RPMI7951 (cell line): ENCODE measurements at places on chromosomes 2 and 18. TPM values are rescaled to one million over a fixed set of nuclear protein-coding genes. Genes with fewer than 3 reads are reported as not detected.
A peak's percentile ranks its signal among the peaks of the same experiment; 100 is the strongest.

The ANKZF1 gene
- 27.5 and 28.8 TPM in 2 replicates for total RNA-seq

The DCDC2C gene
- total RNA-seq, result not detected in 2 replicates

The WNT6 gene
- total RNA-seq, result 3.4 and 4.2 TPM in 2 replicates

The GCG gene
- total RNA-seq, result 0.24 and 0.39 TPM in 2 replicates

The SETBP1 gene
- total RNA-seq, result 5.1 and 5.5 TPM in 2 replicates

DNA sequence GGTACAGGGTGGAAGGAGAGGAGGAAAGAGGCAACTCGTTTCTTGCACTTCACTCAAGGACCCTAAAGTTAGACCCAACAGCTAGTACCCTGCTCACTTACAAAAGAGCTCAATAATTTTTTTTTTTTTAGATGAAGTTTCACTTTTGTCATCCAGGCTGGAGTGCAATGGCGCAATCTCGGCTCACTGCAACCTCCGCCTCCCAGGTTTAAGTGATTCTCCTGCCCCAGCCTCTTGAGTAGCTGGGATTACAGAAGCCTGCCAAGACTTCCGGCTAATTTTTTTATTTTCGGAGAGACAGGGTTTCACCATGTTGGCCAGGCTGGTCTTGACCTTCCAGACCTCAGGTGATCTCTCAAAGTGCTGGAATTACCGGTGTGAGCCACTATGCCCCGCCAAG is 4.1 kb downstream of the ASB3 start:
- no peak for DNase-seq

- no peak for DNase-seq
These were observed 93.8 kb downstream of the LRP1B start for GRCh38 chr2:142037066-142037465.

DNA sequence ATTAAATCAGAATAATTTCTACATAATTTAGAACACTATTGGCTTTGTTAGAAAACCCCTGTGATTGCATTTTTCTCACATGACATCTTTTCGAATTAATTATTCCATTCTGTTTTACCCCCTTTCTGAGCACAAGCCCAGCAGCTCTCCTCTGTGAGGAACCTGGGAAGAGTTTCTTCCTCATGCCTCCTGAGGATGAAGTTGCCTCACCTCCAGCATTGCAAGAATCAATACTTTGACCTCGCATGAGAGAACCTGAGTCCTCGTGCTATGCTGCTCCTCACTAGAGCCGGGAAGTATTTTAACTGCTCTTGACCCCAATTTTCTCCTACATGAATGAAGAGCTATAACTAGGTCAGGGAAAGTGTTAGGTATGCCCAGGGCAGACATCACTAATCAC is 77.1 kb upstream of the RAPH1 start:
- DNase-seq, result no peak

- DNase-seq, result peak; percentile 28
These were observed 33.3 kb upstream of the KLF11 start for GRCh38 chr2:10009811-10010781.

- peak; percentile 24 for DNase-seq
These were observed 6.1 kb downstream of the TGIF1 start for GRCh38 chr18:3455907-3456685.

DNA sequence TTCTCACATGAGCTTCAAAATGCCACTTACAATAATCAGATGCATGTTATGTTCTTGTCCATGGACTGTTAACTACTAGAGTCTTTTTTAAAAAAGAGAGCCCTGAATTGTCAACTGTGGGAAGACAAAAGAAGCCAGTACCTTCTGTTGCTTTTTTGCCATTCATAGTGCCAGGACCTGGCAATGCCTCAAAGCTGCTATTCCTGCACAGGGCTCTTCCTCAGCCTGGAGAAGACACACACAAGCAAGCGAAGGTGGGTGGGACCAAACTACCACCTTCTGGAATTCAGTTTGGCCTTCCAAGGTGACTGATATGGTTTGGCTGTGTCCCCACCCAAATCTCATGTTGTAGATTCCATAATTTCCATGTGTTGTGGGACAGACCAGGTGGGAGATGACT is 160.6 kb downstream of the AFF3 start:
- no peak for DNase-seq

GRCh38 chr2:228949831-228950230 is 321.3 kb downstream of the PID1 start:
- DNase-seq, result no peak

DNA sequence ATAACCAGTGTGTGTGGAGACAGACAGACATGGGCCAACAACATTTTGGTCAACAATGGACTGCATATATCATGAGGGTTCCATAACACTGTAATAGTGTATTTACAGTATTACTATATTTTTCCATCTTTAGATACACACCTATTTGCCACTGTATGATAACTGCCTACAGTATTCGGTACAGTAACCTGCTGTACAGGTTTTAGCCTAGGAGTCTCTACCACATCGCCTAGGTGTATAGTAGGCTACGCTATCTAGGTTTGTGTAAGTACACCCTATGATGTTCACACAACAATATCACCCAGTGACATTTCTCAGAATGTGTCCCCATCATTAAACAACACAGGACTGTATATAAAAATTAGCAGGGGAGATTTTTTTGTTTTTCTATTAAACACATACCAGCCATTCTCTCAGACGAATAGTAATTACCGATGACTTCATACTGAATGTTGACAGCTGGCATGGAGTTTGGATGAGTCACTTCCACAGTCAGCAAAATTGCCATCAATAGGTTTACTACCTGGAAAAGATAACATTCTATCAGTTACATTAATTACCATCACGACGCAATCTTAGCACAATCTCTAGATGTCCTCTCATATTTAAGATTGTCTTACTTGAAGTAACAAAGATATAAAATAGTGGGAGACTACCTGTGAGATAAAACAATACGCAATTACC is 10.8 kb downstream of the LAPTM4A start:
- DNase-seq, result peak; percentile 46

GRCh38 chr2:80546766-80547165 is 242.2 kb upstream of the LRRTM1 start:
- no peak for DNase-seq

DNA sequence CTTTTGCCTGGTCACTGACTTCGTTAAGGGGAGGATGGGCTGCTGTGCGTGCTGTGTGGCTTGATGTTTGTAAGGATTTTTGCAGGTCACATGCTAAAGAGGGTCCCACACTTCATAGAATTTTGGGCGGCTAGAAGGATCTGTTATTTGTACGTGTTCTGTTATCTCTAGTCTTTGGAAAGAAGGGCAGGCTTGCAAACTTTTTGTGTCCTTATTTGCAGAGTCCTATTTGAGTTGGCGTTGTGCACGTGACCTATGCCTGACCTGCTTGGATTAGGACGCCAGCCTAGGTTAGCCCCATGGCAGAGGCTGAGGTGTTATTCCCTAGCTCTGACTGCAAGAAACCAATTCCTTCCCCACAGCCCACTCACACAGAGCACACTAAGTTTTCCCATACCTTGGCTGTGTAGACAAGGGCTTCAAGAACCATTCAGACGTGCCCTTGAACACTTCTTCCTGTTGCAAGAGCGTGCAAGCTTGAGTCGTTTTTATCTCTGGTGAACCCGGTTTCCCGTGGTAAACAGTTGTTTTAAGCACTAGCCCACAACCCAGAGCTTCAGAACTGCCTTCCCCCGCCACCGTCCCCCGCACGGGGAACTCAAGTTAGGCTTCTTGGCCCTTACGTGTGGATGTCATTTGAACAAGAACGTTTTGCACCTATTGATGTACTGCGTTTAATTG is 94.6 kb downstream of the LDLRAD4 start:
- DNase-seq, result no peak

GRCh38 chr2:29462293-29462692 is 347.1 kb downstream of the CLIP4 start:
- DNase-seq, result peak; percentile 47

- DNase-seq, result no peak
These were observed 16.3 kb upstream of the GTF2A1L start for GRCh38 chr2:48601349-48601748.

GRCh38 chr2:32849456-32850194 is 97.1 kb upstream of the LTBP1 start:
- no peak for DNase-seq

- no peak for DNase-seq
These were observed 78.4 kb upstream of the CYP1B1 start for GRCh38 chr2:38154395-38154794.

DNA sequence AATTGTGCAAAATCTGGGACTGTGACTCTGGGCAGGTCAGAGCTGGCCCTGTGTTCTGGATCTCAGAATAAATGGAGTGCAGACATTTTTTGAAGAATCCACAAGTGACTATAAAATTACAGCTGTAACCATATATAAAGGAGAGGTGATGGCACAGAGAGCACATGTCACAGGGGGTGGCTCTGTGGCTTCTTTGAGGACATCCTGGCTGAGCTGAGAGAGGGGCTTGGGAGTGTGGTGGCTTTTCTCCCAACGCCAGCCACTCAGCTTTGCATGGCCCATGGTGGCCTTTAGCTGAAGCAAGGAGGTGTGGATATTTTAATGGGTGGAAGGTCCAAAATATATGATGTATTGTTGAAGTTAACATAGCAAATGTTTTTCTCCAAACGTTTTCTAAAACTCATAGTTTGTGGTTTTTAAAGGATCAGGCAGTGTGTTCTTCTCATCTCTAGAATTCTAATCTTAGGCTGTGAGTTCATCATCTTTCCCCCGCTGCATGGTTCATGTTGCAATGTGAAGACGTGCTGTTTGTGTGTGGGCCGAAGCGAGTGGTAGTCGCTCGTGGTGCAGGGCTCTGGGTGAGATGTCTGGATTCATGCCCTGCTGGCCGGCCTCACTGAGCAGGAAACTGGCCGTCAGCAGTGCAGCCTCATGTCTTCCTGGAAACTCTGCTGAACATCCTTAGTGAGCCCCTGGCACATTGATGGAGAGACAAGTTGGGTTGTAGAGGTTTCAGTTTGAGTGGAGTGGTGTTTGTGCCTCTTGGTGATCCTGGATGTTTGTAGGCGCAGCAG is 109.9 kb downstream of the ZNF236 start:
- DNase-seq, result no peak

GRCh38 chr18:55576001-55576400 is 12.0 kb downstream of the TCF4 start:
- no peak for DNase-seq

DNA sequence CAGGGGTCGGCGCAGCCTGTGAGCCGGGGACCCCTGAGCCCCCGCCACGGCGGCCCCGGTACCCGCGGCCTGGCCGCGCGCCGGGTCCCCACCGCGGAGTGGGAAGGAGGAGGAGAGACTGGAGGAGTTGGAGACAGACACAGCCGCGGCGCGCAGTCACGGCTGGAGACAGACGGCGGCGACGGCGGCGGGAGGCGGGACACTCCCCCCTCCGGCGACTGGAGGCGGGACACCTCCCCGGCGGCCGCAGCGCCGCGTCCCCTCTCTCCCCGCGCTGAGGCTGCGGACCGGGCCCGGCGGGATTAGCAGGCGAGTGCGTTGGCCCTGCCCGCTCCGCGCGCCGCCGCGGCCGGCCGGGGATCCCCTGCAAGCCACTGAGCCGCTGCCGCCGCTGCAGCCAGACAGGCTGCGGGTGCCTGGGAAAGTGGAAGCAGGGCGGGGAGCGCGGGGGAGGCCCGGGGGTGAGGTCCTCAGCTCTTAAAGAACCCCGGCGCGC is 1.0 kb upstream of the LDLRAD4 start:
- DNase-seq, result peak; percentile 9

- DNase-seq, result no peak
These were observed 35.1 kb downstream of the KCNJ13 start for GRCh38 chr2:232741294-232741693.

GRCh38 chr2:228681426-228681825 is 499.9 kb upstream of the SPHKAP start:
- DNase-seq, result peak; percentile 70
